Activated CD4-positive, CD25-positive, alpha-beta regulatory T cell (primary cell): ENCODE measurements at places on chromosomes 4 and X.

DNA sequence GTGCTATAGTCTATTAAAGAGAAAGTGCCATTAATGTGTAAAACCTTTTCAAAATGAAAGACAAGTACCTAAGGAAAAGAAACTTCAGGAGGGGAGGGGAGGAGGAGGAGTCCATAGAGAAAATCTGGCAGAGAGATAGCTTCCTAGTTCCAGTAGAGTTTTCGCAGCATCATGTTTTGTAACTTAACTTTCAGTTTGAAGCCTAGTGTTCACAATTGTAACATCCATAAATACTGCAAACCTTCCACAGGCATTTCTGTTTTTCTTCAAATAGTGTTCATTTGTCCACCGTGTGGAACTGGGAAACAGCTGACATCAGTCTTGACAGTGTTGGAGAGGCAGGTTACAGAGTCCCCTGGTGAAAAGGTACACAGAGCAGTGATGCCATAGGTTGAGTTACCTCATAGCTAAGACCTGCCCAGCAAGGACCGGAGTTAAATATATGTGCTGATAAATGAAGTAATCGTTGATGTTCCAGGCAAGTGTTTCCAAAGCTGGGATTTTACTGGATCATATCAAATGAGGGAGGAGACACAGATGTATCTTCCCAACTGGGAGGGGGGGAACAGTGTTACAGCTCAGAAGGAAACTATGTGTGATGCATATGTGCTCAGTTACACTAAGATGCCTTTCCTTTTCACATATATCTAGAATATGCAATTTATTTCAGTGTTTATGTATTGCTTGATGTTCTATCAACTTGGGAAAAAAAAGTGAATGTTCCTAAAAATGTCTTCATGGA is 369.5 kb upstream of the FAM241A start:
- no peak for DNase-seq

GRCh38 chr4:54547299-54548097 is 110.3 kb upstream of the KIT start:
- DNase-seq, result no peak

GRCh38 chr4:112403101-112403945 is 106.2 kb downstream of the ALPK1 start:
- DNase-seq, result no peak

- DNase-seq, result no peak
These were observed at the start of gene GABRE for GRCh38 chrX:151974336-151975227. Gene GABRE, minus strand, starts transcription at chrX:151974676. Its CDS starts 51 bp downstream, at chrX:151974625.

- DNase-seq, result no peak
These were observed 57.6 kb upstream of the RAP1GDS1 start for GRCh38 chr4:98203332-98204235.

DNA sequence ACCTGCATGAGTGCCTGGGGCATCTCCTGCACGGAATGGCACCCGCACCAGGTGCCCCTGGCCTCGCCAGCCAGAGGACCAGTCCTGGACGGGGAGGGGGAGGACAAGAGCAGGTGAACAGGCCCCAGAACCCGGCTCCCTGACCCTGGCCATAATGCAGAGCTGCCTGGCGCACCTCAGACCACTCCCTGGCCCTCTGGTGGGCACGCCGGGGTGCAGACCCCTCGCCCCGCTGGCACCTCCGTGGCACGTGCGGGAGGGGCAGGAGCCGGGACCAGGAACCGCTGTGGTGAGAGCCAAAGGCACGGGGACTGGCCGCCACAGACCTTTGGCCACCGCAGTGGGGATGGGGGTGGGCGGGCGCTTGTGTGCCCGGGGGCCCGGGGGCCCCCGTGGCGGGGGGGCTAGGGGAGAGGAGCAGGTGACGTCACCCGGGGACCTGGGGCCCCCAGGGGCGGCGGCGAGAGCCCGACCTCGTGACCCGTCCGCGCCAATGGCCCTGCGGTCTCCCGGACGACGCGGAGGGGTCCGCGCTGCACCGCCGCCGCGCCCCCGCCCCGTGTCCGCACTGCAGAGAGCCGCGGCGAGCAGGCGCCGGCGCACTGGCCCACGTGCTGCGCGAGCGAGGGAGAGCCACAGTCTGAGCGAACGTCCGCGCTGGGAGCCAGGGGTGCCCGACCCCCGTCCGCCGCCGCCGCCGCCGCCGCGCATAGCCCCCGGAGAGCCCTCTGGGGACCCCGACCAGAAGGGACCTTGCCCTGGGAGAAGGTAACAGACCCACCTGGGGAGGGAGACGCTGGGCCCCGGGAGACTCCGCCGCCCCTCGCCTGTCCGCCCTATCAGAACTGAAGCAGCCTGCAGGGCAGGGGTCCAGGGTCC is at the start of gene PNMA3:
Gene PNMA3 (plus strand): TSS at position 600 of the 879 bp plus-strand sequence. CDS start 586 bp downstream, outside the sequence.
- DNase-seq, result no peak

- no peak for DNase-seq
These were observed 53.0 kb downstream of the SEPTIN11 start for GRCh38 chr4:77002321-77003107.

DNA sequence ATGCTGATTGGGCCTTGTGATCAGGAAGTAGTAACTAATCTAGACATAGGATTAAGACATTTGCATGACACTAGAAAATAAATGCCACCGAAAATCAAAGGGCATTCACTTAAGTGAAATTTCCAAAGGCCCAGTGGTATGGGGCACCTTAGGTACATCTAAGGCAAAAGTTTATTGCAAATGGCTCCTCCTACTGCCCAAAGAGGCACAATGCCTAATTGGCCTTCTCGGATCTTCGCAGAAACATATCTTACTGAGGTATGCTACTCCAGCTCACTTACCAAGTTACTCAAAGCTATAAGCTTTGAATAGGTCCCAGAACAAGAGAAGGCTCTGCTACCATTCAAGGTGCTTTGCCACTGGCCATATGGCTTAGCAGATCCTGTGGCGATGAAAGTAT is 174.8 kb upstream of the CXCL13 start:
- no peak for DNase-seq
